MV-4-11 (cell line): ENCODE measurements at places on chromosomes 3 and 15.

DNA sequence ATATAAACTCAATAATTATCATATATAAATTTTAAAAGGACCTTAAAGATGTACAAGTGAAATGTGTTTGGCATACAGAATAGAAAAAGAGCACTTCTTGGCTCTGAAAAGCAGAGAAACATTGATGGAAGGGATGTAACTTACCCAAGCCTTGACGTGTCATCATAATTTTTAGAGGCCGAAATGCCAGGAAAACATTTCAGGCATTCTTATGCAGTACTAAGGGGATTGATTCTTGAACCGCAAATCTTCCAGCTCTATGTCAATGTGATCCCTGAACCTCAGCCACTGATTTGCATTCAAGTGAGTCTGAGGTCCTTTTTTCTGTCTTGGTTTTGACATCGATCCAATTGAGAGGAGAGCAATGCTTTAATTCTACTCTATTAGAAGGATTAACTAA lies 97.8 kb downstream of the CLDN1 start:
- no peak for DNase-seq

- DNase-seq, result no peak
These were observed 38.0 kb downstream of the PRKCD start for GRCh38 chr3:53198996-53199395.

GRCh38 chr3:71276531-71276930 lies 307.0 kb downstream of the FOXP1 start:
- DNase-seq, result no peak

DNA sequence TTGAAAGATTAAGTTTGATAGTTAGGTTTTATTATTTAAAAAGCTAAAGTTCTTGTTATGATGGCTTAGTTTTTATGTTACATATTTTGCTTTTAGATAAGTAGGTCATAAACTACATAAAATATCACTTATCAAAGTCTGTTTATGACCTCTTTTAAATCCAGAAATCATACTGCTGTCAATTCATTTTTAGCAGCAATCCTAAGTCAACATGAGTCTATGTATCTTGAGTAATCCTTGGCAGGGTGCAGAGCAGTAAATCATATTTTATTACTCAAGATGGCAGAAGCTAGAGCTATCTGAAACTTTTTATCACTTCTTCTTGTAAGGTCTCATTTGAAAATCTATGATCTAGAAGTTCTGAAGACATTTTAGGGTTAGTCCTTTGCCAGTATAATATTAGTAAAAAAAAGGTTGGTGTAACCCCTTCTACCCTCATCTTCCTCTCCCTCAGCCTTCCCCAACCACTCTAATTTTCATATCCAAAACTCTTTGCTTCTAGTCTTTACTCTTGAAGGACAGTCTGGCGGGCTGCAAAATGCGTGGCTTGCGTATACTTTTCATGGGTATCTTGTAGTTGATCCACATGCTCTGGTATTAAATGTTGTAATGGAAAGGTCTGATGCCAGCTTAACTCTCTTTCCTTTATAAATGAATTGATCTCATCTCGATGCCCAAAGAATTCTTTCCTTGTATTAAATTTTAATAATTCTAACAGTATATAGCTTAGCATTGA lies 134.0 kb upstream of the THRB start:
- peak; percentile 40 for DNase-seq

DNA sequence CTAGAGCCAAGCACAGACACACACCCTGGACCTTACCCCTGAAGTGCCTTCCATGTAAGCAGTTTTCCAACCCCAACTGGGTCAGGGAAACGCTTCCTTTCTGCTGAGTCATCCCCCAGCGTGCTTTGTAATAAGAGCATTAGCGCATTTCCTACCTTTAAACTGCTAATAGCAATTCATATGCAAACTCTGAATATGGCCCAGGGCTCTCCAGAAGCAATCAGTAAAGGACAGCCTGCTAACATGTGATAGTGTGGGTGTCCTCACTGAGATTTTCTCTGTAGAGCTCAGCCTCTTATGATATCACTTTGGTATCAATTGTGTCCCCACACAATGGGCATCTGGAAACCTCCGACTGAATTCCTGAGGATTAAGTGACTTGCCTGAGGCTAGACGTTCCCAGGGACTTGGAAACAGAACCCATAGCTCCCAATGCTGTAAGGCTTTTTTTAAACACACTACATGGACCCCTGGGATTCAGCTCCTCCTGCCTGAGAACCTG lies 5.6 kb downstream of the GABRB3 start:
- no peak for DNase-seq

GRCh38 chr3:27290760-27291159 lies 78.4 kb downstream of the NEK10 start:
- no peak for DNase-seq

- DNase-seq, result no peak
These were observed 75.1 kb upstream of the TSEN2 start for GRCh38 chr3:12408984-12409683.

- DNase-seq, result no peak
These were observed 119.4 kb upstream of the PRR20G start for GRCh38 chr3:127407026-127407939.

- no peak for DNase-seq
These were observed 39.6 kb downstream of the TLE3 start for GRCh38 chr15:70057931-70058641.

DNA sequence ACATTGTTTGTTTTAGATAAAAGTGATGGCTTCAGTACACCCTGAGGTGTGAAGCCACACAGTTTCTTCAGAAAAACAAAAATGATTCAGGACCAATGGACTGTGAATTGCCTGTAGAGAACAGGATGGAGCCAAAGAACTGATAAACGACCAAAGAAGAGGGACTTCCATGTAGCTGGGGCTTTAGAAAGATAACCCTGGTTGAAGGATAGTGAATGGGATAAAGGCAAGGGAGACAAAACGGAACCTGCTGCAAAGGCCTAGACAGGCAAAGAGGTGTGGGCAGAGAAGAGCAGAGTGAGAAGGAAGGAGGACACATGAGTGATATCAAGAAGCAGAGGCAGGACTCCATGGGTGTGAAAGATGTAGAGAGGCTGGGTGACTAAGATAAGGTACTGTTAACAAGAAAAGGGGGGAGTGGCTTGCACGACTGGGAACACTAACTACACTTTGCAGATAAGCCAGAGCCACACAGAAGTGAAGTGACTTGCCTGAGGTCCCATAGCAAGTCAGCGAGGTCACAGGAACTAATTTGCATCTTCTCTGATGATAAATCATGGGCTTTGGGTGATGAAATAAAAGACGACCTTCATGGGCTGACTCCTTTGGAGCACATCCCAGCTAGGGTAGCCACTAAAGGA lies 44.3 kb downstream of the RAB6B start:
- no peak for DNase-seq

- peak; percentile 63 for DNase-seq
These were observed 785 bp downstream of the MFSD1 start for GRCh38 chr3:158802409-158803268.

DNA sequence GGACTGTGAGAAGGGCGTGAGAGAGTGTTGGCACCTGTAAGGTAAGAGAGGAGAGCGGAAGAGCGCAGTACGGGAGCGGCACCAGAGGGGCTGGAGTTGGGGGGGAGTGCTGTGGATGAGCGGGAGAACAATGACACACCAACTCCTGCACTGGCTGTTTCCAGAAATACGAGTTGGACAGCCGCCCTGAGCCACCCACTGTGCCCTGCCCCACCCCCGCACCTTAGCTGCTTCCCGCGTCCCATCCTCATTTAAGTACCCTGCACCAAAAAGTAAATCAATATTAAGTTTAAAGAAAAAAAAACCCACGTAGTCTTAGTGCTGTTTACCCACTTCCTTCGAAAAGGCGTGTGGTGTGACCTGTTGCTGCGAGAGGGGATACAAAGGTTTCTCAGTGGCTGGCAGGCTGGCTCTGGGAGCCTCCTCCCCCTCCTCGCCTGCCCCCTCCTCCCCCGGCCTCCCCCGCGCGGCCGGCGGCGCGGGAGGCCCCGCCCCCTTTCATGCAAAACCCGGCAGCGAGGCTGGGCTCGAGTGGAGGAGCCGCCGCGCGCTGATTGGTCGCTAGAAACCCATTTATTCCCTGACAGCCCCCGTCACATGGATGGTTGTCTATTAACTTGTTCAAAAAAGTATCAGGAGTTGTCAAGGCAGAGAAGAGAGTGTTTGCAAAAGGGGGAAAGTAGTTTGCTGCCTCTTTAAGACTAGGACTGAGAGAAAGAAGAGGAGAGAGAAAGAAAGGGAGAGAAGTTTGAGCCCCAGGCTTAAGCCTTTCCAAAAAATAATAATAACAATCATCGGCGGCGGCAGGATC lies at the start of gene SOX2:
Gene SOX2 (plus strand): TSS at position 601 of the 811 bp plus-strand sequence. CDS start 436 bp downstream, outside the sequence.
- DNase-seq, result no peak

DNA sequence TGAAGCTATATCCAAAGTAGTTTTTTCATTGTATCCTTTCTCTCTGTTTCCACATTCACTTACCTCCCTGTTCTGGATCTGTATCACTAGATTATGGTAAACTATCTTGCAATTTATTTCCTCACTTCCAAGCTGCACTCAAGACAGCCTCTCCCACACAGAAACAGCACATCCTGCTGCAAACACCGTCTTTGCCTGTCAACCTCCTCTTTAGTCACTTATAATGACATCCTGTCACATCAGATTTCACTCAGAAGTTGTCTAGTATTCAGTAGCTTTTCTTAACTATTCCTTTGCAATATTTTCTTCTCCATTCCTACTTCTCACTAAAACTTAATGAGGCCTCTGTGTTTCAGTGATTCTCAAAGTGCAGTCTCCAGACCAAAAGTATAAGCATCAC lies 490.8 kb downstream of the IGSF11 start:
- no peak for DNase-seq

DNA sequence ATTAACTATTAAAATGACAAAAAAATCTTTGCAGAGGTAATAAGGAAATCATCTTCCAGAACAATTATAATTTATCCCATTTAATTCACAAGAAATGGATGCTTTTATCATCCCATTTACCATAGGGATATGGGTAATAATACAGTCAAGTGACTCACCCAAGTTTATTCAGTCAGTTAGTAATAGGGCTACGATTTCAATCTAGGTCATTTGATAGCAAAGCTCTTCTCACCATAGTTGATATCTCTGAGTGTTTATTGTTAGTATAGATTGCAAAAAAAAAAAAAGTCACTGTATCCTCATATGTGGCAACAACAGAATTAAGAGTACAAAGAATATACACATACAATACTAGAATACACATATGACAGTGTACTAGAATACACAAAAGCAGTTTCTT lies 797.1 kb downstream of the ROBO1 start:
- no peak for DNase-seq

DNA sequence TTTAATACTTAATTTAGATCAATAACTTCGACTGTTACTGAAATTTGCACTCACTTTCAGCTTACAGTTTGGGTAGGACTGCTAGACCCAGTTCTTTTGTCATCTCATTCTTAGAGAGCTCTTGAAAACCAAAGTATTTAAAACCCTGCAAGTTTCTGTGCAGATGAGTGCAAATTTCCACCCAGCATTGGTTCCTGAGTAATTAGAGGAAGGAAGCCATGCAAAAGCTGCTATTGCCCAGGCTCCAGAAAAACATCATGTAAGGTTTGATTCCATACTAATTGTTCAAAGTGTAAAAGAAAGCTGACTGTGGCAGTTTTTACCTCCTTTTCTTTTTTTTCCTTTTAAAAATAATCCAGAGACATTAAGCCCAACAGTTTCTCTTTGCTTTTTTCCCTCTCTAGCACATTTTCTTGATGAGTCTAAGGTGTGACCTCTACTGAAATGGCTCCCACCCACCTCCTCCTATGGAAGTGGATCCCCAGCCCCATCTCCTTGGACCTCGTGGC lies 30.3 kb downstream of the ABHD2 start:
- DNase-seq, result peak; percentile 14

DNA sequence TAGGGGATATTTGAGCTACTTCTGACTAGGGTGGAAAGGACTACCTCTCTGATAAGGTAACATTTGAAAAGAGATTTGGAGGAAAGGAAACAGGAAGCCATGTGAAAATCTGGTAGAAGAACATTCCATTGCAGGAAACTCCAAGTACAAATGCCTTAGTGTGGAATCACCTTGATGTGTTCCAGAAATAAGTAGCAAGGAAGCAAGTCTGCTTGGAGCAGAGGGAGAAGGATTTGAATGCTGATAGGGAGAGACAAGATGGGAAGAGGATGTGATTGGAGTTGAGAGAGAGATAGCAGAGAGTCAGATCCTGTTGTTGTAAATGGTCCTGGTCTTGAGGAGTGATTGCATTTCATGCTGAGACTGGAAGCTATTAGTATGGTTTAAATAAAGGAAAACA lies 335.1 kb upstream of the DCBLD2 start:
- DNase-seq, result no peak

DNA sequence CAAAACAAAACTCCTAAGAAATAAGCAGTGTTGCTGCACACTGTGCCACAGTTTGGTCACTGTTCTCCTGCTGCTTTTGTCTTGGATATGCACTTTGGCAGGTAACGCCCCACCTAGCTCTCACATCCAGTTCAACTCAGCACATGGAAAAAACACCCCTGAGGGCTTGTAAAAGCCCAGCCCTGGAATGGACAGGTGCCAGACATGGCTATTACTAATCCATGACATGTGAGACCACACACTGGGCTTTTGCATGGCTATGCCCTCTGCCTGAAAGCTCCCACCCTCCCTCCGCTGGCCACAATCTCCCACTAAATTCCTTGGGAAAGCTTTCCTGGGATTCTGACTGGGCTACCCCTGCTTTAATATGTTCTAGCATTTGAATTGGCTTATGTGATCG lies 24.7 kb upstream of the ZBED2 start:
- no peak for DNase-seq

- no peak for DNase-seq
These were observed 18.2 kb downstream of the LOXL1 start for GRCh38 chr15:73944161-73945129.

GRCh38 chr3:52110502-52110901 lies 43.7 kb downstream of the POC1A start:
- no peak for DNase-seq

- no peak for DNase-seq
These were observed 10.6 kb downstream of the ACAA1 start for GRCh38 chr3:38126121-38126892.

DNA sequence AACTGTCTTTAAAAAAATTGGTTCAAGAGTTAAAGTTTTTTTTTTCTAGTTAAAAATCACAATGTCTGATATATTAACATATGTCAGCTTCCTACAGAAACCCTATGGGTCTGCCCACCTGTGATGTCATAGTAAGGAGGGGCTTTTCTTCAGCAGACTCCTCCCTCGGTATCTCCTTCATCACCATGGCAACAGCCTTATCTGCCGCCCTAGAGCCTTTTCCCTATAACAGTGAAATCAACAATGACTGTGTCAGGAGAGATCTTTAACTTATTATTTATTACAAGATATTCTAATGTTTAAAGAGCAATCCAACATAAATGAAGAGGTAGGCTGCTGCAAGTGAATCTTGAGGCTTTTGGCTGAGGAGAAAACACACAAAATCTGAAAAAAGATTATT lies 138.7 kb downstream of the PEX5L start:
- peak; percentile 69 for DNase-seq

- peak; percentile 52 for DNase-seq
These were observed 134.6 kb downstream of the SLCO3A1 start for GRCh38 chr15:91988071-91988470.

DNA sequence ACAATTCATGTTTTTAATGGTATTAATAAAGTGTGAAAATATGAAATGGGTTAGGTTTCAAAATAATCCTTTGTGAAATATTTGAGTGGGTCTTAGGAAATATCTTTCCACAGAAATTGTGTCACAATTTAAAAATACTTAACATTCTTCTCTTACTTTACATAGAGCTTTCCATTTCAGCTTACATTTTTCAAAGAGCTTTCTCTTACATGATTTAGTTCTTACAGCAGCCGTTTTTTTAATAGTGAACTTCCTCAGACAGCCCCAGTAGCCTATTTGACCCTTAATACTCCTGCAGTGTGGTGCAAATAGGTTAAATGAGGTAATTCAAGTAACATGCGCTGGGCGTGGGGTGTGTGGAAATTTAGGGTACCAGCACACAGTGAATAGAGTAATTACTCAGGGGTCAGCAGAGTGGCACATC lies 21.8 kb downstream of the P2RY12 start:
- DNase-seq, result peak; percentile 26

- peak; percentile 21 for DNase-seq
These were observed 10.5 kb upstream of the ACSBG1 start for GRCh38 chr15:78244893-78245292.
